ENCODE measurements at places on chromosomes 16 and 17.
A peak's percentile ranks its signal among the peaks of the same experiment; 100 is the strongest.

DNA sequence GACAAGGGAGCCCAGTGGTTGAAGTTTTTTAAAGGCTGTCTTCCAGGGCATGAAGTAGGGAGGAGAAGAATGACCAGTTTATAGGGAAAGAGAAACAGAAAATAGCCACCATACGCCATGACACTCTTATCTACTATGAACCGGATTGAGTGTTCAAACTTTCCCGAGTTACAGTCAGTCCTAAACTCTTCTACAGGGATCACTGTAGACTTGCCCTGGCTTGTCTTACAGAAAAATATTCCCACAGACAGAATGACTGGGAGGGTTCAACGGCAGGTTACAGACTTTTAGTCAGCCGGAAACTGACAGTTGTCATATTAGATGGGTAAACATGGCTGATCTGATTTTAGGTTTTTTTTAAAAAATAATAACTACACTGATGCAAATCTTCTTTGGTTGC is 662.5 kb upstream of the SOX9 start:
- DNase-seq: no peak

DNA sequence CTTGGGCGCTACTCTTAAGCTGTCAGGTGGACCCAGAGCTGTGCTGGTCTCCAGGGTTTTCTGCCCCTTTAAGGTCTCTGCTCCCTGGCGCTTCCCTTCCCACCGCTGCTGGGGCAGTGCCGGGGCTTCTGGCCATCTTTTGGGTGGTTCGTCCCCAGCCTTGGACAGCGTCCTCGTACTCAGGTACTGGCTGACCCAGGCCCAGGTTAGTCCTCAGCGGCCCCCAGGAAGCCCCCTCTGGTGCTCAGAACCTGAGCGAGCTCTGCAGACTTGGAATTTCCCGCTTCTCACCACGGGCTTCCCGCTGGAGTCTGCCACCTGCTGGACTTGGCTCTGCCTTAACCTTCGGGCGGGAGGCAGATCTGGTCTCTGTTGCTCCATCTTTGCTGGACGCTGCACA is 94.1 kb upstream of the ZNF750 start:
- DNase-seq: no peak

DNA sequence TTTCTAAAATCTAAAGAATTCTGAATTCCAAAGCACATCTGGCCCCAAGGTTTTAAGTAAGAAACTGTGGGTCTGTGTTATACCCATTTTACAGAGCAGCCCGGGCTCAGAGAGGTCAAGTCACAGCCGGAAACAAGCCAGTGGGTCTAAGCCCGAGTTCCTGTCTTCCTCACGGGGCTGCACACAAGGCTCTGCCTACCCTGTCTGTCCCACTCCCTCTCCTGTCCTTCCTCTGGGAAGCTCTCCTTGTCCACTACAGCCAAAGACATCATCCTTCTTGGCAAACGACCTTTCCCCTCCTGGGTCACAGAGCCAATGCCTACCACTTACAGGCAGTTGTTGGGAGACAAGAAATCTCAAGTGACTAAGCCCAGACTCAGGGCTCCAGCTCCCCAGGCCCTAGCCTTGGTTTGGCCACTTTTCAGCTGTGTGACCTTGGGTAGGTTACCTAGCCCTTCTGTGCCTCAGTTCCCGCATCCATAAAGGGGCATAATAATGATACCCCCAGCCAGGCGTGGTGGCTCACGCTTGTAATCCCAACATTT is 55.6 kb upstream of the MAP3K14 start:
- DNase-seq: no peak

DNA sequence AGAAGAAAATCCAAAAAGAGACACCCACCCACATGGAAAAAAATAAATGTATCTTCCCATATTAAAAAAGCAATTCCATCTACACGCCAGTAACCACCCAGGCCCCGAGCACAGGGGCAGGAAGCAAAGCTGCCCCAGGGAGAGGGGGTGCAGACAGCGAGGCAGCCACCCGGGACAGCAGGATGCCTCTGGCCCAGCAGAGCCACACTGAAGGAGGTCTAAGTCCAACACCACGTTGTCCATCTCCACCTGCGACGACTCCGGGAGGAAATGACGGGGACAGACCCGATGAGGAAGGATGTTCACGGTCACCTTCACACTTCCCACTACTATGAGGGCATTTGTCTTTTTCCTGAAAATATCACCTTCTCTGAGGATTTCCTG is 14.4 kb upstream of the CYTH1 start:
- no peak for DNase-seq

DNA sequence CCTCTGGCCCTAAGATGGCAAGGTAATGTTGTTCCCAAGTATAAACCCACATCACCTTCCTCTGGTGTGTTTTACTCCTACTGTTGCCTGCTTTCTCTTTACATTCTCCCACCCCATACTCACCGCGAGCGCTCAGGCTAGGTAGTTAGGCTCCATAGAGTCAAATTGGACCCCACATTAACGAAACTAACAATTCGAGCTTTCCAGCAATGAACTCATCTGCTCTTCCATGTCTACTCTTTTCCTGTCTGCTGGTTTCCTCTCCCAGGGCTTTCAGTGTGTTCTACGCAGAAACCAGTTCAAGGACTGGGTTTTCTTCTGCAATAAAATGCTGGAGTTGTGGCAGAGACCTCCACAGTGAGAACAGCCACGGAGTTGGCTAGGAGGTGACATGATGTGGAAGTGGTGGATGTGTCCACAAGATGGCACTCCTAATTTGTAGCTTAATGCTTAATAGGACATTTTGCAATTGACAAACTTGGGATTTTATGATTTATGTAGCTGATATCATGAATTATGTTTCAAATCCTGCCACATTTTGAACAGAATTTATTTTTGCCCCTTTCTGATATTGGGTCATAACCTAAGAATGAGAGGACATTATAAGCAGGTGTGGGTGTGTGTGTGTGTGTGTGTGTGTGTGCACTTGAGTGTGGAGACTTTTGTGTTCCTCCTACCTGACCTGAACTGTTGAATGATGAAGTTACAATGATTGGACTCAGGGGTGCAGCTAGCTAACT is 2.2 kb upstream of the UQCRC2 start:
- peak; percentile 9 for DNase-seq

- DNase-seq: peak; percentile 65
These were observed 204.9 kb upstream of the KCNJ16 start for GRCh38 chr17:69870091-69870530.

- no peak for DNase-seq
These were observed 3.1 kb upstream of the NFATC3 start for GRCh38 chr16:68081861-68082628.

GRCh38 chr17:44902135-44902760 is 3.0 kb upstream of the EFTUD2 start:
- no peak for DNase-seq

GRCh38 chr17:81735264-81736102 is 23.4 kb downstream of the SLC25A10 start:
- no peak for DNase-seq

- no peak for DNase-seq
These were observed 1.8 kb downstream of the LCAT start for GRCh38 chr16:67942200-67942509.

All from glomerular endothelial cell (primary cell).